Hematopoietic multipotent progenitor cell treated with erythropoietin and hydrocortisone succinate and interleukin-3 and kit ligand, for 17 days (in vitro differentiated cells): ENCODE measurements at places on chromosomes 16 and 17.

GRCh38 chr16:69522732-69523404, 42.9 kb upstream of the NFAT5 start:
- DNase-seq: no peak

GRCh38 chr17:58702045-58702476, 9.7 kb downstream of the RAD51C start:
- DNase-seq: no peak

GRCh38 chr16:88379694-88380040, 3.1 kb upstream of the ZNF469 start:
- DNase-seq: no peak

DNA sequence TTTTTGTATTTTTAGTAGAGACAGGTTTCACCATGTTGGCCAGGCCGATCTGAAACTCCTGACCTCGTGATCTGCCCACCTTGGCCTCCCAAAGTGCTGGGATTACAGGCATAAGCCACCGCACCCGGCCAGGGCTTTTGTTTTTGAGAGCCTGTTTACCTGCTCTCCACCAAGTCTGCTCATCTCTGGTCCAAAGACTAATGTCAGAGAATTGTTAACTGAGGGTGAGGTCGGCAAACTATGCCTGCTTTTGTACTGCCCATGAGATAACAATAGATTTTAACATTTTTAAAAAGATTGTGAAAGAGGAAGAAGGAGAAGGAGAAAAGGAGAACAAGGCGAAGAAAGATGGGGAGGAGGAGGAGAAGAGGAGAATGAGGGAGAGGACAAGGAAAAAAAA, 26.0 kb downstream of the TMEM238L start:
- DNase-seq: no peak

DNA sequence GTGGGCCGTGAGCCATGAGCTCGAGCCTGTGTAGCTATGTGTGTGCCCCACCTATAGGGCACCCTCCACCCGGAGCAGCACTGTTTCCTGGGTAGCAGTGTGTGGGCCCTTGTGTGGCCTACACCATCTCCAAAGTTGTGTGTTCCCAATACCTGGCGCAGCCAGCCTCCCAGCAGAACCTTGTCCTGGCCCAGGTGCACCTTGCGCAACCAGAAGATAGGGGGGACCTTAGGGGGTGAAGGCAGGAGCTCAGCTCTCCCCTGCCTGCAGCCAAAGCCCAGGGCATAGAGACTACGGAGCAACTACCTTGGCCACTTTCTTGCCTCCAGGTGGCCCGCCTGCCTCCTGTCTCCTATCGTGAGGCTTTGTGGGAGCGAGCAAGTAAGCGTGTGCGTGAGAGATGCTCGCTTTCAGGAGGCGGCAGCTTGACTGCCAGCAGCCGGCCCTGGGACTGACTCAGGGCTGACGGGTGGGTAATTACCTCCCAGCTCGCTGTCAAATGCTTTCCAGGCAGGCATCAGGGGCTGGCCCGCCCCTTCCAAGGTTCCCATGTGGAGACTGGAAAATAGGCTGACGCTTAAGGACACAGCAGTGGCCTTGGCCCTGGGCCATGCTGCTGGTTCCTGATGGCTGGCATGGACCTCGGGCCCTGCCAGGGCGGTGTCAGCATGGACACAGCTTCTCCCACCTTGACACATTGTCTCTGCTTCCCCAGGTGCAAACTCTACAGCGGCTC, 19.0 kb downstream of the TRAF7 start:
- DNase-seq: no peak

- no peak for DNase-seq
Observed at GRCh38 chr17:2937331-2938003, 125.9 kb downstream of the OR1D5 start.

GRCh38 chr16:1907226-1907860, 10.9 kb downstream of the HS3ST6 start:
- no peak for DNase-seq

- no peak for DNase-seq
Observed at GRCh38 chr16:73068541-73069401, 20.8 kb upstream of the ZFHX3 start.

DNA sequence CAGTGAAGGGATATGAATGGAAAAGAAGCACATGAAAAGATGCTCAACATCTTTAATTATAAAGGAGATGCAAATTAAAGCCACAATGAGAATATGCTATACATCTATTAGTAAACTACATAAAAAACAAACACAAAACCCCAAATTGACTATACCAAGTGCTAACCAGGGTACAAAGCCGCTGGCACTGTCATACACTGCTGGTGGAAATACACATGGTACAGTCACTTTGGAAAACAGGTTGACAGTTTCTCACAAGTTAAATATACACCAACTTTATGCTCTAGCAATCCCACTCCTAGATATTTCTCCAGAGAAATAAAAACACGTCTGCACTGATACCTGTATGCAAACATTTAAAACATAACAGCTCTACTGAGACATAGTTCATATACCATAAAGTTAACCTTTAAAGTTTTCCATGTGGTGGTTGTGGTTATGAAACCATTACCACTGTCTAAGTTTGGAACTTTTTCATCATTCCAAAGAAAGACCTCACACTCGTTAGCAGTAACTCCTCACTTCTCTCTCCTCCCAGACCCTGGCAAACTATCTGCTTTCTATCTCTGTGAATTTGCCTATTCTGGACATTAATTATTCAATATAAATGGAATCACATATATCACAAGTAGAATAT, 42.7 kb downstream of the ADGRG5 start:
- no peak for DNase-seq
